ENCODE measurements at places on chromosomes 1 and 21. TPM values are rescaled to one million over a fixed set of nuclear protein-coding genes. Genes with fewer than 3 reads are reported as not detected.

Gene TNFRSF4
- 0.63 TPM for total RNA-seq

Gene CFHR5
- total RNA-seq = not detected

Gene VPS72
- 56.9 TPM for total RNA-seq

Gene GBP4
- 2.4 TPM for total RNA-seq

Gene RCAN3
- 1.3 TPM for total RNA-seq

Gene TMIGD3
- 0.27 TPM for total RNA-seq

Gene CDC14A
- 6.5 TPM for total RNA-seq

Gene LMOD1
- 1.2 TPM for total RNA-seq

Gene CCDC27
- not detected for total RNA-seq

Gene CFAP74
- total RNA-seq = not detected

Gene MAGI3
- 11.3 TPM for total RNA-seq

Gene MCOLN2
- not detected for total RNA-seq

Gene TCP10L
- total RNA-seq = 0.09 TPM

Gene SLC9C2
- 2.0 TPM for total RNA-seq

Gene SPATA17
- 0.09 TPM for total RNA-seq

Gene SIM2
- under 0.01 TPM for total RNA-seq

Gene FASLG
- total RNA-seq = not detected

Gene HES5
- not detected for total RNA-seq

Gene MAP1LC3C
- not detected for total RNA-seq

Gene SUSD4
- under 0.01 TPM for total RNA-seq

Data from endothelial cell of coronary artery (primary cell).